Colonic mucosa (tissue), 4 donors: ENCODE measurements at places on chromosomes 12 and 14. TPM values are rescaled to one million over a fixed set of nuclear protein-coding genes. Genes with fewer than 3 reads are reported as not detected.
A peak's percentile ranks its signal among the peaks of the same experiment; 100 is the strongest.

The SIX6 gene
- total RNA-seq: not detected

The TCL1B gene
- not detected for total RNA-seq

The TESPA1 gene
- 0.82 TPM for total RNA-seq

The PIP4K2C gene
- total RNA-seq: 60.2 TPM

The PLEKHG7 gene
- total RNA-seq: 0.32 TPM

The CACNA2D4 gene
- 3.7 TPM for total RNA-seq

The PLEKHH1 gene
- total RNA-seq: 47.1 TPM

- no peaks in the 10 kb centered on the region for H3K27me3 ChIP-seq
- H3K27ac ChIP-seq: peak overlapping the region; percentile 92
- H3K4me3 ChIP-seq: no peak overlapping the region
- no peaks in the 10 kb centered on the region for H3K36me3 ChIP-seq
- H3K4me1 ChIP-seq: peaks cover 17% of the 10 kb centered on the region
- DNase-seq: peak; percentile 89
Measured at GRCh38 chr14:24817212-24818057, 183.4 kb upstream of the GZMB start.

DNA sequence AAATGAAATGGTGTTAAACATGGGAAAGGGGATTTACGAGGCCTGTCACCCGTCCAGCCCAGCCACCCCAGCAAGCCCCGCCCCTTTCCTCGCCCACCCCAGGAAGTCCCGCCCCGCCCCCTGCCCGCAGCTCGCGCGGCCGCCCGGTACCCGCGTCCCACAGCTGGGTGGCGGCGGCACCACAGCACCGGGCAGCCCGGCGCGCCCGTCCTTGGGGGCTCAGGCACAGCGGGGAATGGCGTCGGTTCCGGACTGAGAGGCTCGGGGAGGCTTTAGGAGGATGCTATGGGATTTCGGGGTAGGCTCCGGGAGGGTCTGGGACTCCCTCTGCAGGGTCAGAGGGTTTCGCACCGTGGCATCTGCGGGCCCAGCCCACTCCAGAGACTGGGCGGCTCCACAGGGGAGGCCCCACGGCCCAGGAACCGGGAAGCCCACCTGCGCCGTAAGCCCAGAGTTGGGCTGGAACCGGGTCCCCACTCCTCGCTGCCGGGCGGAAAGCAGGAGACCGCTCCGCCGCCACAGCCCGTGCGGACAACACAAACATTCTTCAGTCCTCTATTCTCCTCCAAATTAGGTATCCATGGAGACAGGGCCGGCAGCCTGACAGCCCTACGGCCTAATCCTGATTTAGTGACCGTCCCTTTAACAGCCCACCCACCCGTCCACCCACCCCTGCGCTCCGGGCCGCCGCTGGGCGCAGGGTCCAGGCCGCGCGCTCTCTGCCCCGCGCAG, 1.4 kb downstream of the FIGNL2 start:
- H3K4me1 ChIP-seq: peaks cover 4% of the 10 kb centered on the region
- no peak for DNase-seq
- H3K36me3 ChIP-seq: no peaks in the 10 kb centered on the region
- H3K4me3 ChIP-seq: peak overlapping the region; percentile 34

DNA sequence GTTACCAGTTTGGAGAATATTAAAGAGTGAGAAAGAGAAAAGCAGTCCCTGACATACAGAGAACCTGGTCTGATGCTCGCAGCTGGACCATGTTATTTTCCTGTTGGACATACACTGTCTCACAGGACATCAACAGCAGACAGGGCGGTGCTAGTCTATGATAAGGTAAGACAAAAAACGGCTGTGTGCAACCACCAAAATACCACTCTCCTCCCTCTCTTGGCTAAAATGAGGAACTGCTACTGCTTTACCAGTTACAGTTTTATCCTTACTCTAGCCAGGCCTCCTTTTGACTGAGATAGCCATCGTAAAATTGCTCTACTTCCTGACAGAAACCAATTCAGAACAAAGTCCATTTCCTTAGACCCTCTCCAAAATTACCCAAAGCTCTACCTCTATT, 47.0 kb upstream of the ERGIC2 start:
- H3K4me3 ChIP-seq: no peak overlapping the region
- H3K36me3 ChIP-seq: no peaks in the 10 kb centered on the region
- H3K27me3 ChIP-seq: no peaks in the 10 kb centered on the region
- no peak overlapping the region for H3K27ac ChIP-seq
- no peak for DNase-seq
- H3K4me1 ChIP-seq: no peaks in the 10 kb centered on the region

DNA sequence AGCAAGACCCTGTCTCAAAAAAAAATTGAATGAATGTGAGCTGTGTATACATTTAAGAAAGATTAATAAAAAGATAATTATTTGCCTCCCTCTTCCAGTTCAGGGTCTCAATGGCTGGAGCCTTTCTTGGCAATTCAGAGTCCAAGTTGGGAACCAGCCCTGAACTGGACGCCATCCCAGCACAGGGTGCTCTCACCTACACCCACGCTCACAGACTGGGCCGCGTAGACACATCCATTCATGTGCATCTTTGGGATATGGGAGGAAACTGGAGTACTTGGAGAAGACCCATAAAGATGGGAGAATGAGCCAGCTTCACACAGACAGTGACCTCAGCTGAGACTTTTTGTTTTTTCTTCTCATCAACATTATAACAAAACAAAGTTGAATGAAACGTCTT, 6.5 kb downstream of the MAPK1IP1L start:
- no peaks in the 10 kb centered on the region for H3K27me3 ChIP-seq
- H3K4me1 ChIP-seq: peaks cover 10% of the 10 kb centered on the region
- H3K4me3 ChIP-seq: no peak overlapping the region
- H3K36me3 ChIP-seq: no peaks in the 10 kb centered on the region
- no peak for DNase-seq
- no peak overlapping the region for H3K27ac ChIP-seq

- no peak overlapping the region for H3K4me3 ChIP-seq
- peaks cover 11% of the 10 kb centered on the region for H3K27me3 ChIP-seq
- no peaks in the 10 kb centered on the region for H3K4me1 ChIP-seq
Measured at GRCh38 chr12:54296393-54297099, 4.3 kb downstream of the NFE2 start.

DNA sequence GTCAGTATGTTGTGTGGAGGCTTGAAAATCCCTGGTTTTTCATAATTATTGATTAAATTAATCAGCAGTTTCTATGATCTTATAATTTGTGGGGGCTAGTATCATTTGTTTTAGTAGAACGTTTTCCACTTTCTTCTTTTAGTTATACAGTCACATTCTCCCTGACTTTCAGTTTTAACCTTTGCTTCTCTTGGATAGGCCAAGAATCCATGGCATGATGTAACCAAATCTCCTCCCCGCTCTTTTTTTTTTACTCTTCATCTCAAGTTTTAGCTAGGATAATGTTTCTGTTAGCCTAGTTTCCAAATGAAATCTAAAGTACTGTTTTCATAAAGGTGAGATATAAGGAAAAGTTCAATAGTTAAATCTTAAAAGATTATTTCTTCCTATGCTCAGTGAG, 106.5 kb downstream of the TMEM117 start:
- no peak for DNase-seq
- H3K4me1 ChIP-seq: no peaks in the 10 kb centered on the region
- no peaks in the 10 kb centered on the region for H3K36me3 ChIP-seq
- no peak overlapping the region for H3K4me3 ChIP-seq

- peak; percentile 11 for DNase-seq
- H3K27ac ChIP-seq: no peak overlapping the region
- no peaks in the 10 kb centered on the region for H3K36me3 ChIP-seq
- no peaks in the 10 kb centered on the region for H3K4me1 ChIP-seq
Measured at GRCh38 chr14:104403421-104404220, 175.9 kb upstream of the C14orf180 start.

GRCh38 chr14:62181591-62181990, 419.4 kb downstream of the SNAPC1 start:
- no peak overlapping the region for H3K27ac ChIP-seq
- no peak overlapping the region for H3K4me3 ChIP-seq
- no peak for DNase-seq
- no peaks in the 10 kb centered on the region for H3K27me3 ChIP-seq
- no peaks in the 10 kb centered on the region for H3K4me1 ChIP-seq

DNA sequence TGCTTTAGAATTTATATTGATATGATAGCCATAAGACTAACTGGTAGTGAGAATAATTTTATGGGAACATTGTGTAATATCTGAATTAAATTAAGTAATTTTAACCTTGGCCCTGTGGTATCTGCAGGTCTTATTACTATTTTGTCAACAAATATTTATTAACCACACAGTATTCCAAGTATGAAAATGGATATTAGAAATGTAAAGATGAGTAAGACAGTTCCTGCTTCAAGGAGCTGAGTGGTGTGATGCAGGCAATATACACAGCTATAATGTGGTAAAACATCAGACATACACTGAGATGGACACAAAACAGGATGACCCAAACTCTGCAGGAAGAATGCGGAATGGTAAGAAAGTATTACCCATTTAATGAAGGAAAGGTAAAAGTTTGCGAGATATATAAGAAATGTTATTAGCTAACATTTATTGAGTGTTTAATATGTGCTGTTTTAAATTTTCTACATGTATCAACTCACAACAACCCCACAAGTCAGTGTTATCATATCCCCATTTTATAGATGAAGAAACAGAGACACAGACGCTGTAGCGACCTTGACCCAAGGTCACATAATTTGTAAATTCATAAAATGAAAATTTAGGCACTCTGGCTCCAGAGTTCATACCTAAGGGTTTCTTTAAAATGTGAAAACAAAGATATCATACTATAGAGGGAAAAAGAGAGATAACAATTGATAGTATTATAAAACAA, 12.7 kb downstream of the ABCD2 start:
- no peaks in the 10 kb centered on the region for H3K4me1 ChIP-seq
- no peak overlapping the region for H3K4me3 ChIP-seq
- no peaks in the 10 kb centered on the region for H3K27me3 ChIP-seq
- no peaks in the 10 kb centered on the region for H3K36me3 ChIP-seq
- no peak overlapping the region for H3K27ac ChIP-seq

GRCh38 chr12:116276652-116277466, 634 bp downstream of the MED13L start:
- H3K4me3 ChIP-seq: peak overlapping the region; percentile 60
- peak overlapping the region; percentile 87 for H3K27ac ChIP-seq
- H3K4me1 ChIP-seq: peaks cover 6% of the 10 kb centered on the region
- DNase-seq: peak; percentile 72

GRCh38 chr12:130073721-130074120, 88.5 kb upstream of the FZD10 start:
- no peak for DNase-seq
- no peaks in the 10 kb centered on the region for H3K36me3 ChIP-seq
- no peak overlapping the region for H3K27ac ChIP-seq
- H3K27me3 ChIP-seq: no peaks in the 10 kb centered on the region

DNA sequence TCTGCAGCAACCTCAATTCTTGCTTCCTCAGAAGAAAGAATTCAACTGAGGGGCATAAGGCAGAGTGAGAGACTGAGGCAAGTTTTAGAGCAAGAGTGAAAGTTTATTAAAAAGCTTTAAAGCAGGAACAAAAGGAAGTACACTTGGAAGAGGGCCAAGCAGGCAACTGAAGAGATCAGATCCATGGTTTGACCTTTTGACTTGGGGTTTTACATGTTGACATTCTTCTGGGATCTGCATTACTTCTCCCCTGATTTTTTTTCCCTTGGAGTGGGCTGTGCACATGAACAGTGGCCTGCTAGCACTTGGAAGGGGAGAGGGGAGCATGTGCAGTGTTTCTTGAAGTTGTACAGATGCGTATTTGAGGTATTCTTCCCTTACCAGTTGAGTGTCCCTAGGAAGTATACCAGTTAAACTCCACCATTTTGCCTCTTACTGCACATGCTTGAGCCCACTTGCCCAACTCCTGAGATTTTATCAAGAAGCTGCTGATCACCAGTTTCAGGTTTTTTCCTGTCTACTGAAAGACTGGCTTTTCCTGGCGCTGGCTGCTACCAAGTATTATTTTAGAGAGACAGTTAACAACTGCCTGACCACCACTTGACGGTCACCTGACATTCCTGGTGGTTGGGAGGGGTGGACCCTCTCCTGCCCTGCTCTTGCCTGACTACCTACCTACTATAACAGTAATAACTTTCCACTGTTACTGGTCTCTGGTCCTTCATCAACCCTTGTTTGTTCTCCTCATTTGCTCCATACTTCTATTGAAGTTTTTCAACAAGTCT, 26.0 kb upstream of the TMTC2 start:
- no peaks in the 10 kb centered on the region for H3K4me1 ChIP-seq
- H3K4me3 ChIP-seq: no peak overlapping the region
- DNase-seq: no peak
- no peaks in the 10 kb centered on the region for H3K27me3 ChIP-seq

GRCh38 chr14:54664961-54665360, 98.0 kb downstream of the SAMD4A start:
- no peak for DNase-seq
- H3K27ac ChIP-seq: no peak overlapping the region
- H3K4me1 ChIP-seq: no peaks in the 10 kb centered on the region
- no peaks in the 10 kb centered on the region for H3K27me3 ChIP-seq
- no peak overlapping the region for H3K4me3 ChIP-seq
- H3K36me3 ChIP-seq: no peaks in the 10 kb centered on the region

- no peak overlapping the region for H3K4me3 ChIP-seq
- no peaks in the 10 kb centered on the region for H3K4me1 ChIP-seq
- H3K36me3 ChIP-seq: no peaks in the 10 kb centered on the region
- H3K27ac ChIP-seq: no peak overlapping the region
- H3K27me3 ChIP-seq: no peaks in the 10 kb centered on the region
- DNase-seq: no peak
Measured at GRCh38 chr12:38969706-38970105, 64.3 kb upstream of the CPNE8 start.

GRCh38 chr12:47382305-47382704, 302.5 kb upstream of the AMIGO2 start:
- no peaks in the 10 kb centered on the region for H3K4me1 ChIP-seq
- H3K4me3 ChIP-seq: no peak overlapping the region
- DNase-seq: no peak

GRCh38 chr12:120183211-120183631, 11.3 kb downstream of the GCN1 start:
- H3K4me1 ChIP-seq: no peaks in the 10 kb centered on the region
- no peaks in the 10 kb centered on the region for H3K27me3 ChIP-seq
- DNase-seq: no peak
- H3K36me3 ChIP-seq: peaks cover 13% of the 10 kb centered on the region
- no peak overlapping the region for H3K4me3 ChIP-seq

DNA sequence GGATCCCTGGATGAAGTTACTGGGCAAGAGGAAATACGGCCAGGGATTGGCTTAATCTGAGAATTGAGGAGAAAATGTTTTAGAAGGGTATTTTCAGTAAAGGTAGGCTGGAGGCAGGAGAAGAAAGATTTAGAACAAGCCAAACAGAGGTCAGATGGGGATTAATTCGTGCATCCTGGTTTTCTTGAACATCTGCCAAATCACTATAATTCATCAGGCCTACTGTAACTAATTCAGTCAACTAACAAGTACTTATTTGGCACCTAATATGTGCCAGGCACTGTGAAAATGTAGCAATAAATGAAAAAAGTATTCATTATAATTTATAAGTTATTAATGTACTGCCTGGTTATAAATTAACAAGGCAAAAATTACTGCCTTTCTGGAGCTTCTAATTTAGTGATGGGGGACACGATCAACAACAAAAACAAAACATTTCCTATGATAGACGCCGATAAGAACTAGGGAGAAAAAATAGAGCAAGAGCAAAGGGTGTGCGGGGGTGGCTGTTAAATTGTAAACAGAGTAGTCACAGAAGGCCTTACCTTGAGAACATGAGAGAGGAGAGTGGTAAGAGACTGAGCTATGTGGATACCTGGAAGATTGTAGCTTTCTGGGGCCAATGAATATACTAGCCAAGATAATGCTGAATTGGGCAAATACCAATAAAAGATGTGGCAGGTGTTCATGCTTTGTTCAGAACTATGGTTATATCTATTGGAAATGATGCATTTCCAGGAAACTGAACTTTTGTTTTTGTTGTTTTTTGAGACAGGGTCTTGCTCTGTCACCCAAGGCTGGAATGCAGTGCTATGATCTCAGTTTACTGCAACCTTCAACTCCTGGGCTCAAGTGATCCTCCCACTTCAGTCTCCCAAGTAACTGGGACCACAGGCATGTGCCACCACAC, 34.0 kb downstream of the DUSP16 start:
- DNase-seq: no peak
- no peaks in the 10 kb centered on the region for H3K27me3 ChIP-seq
- peaks cover 17% of the 10 kb centered on the region for H3K4me1 ChIP-seq
